ENCODE measurements at places on chromosomes 2 and 18.
A peak's percentile ranks its signal among the peaks of the same experiment; 100 is the strongest.

- no peak for DNase-seq
These were observed 616.7 kb downstream of the TDRD15 start for GRCh38 chr2:21740484-21740883.

DNA sequence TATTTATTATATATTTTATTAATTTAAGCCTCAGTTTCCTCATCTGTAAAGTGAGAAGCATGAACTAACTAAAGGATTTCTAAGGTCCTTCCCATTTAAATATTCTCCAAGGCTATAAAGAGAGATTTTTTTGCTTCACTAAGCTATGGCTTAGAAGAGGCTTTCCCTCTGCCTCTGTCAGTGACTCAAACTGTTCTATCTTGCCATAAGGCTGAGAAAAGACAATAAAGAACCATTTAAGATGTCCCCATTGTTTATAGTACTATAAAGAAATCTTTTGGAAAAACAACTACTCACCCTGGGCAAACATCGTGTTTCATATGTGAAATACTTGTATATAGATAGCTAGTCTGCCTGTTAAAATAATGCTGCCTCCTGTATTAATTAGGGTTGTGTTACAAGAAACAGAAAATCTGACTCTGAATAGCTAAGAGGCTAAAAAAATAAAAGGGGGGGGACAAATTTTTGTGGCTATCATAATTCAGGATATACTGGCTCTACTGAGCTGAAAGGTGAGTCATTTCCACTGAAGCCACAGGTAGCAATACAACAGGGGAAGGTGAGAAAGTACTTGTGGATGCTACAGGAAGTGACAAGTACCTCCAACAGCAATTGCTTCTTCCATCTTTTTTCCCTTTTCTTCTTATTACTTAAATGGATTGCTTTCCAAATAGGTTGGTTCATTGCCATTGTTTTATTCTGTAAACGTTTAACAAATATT, 25.4 kb downstream of the EPHA4 start:
- no peak for DNase-seq

DNA sequence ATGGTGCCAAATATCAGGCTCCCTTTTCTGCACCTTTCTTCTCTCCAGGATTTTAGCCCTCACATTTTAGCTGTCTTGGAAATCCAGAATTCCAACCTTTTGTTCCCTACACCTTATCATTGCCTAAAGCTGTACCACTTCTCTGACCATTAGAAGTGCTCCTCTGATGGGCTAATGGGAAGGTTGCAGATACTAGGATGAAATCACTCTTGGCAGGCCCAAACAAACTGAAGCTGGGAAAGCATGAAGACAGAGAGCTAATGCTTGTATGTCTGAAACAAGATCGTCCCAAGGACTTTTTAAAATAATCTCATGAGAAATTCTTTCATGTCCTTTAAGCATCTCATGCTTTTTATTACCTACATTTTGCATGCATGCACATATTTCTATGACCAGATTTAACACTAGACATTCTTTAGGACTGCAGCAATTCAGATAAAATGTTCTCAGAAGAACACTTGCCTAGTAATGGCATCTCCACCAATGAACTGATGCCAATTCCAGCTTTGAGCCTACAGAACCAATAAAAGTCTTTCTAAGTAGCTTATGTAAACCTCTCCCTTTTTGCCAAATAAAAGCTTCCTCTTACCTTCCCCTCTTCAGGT, 98.4 kb upstream of the OSR1 start:
- no peak for DNase-seq

- no peak for DNase-seq
These were observed 21.7 kb downstream of the C2orf92 start for GRCh38 chr2:97691166-97691565.

DNA sequence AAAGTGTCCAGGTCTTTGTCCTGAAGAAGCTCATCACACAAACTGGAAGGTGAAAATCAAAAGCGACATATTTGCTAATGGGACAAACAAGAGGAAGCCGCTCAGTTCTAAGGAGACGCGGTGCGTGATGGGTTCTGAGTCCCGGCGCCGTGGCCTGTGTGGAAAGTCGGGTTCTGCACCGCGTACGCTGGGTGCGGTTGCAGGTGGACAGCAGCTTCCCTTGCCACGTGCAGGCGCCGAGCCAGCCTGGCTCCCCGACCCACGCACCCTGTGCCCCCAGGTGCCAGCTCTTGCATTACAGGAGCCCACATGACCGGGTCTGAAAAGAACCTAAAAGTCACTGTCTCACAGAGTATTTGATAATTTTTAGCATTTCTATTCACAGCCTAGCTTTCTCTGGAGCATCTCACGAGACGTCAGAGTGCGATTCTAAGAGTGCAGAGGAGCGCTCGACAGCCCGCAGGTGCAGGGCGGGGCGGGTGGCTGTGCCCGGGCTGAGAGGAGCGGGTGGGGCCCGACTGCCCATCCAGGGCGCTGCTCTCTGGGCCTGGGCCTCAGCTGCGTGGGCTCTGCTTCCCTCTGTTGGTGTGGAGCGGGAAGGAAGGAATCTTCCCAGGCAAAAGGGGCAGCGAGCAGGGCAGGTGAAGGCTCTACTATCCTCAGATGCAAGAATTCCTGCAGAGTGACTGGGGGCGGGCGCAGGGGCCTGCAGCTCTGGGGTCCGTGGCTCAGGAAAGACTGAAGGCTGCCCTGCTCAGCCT, 39.4 kb downstream of the MYT1L start:
- no peak for DNase-seq

DNA sequence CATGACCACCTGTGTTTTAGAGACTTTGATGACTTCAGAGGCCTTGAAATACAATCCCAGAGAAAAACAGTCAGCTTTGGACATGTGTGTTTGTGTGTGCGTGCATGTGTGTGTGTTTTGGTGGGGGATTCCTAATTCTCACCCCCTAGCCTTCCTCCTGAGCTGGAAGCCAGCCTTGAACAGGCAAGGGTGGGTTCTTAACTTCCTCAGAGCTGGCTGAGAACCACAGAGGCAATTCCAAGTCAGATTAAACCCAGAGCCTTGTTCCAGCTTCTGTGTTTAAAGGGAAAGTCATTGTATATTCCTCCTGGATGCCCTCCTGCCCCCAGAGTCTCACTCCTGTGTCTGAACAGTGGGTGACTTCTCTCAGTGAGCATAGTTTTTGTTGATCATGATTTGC, 45.2 kb upstream of the MGAT4A start:
- DNase-seq: no peak

DNA sequence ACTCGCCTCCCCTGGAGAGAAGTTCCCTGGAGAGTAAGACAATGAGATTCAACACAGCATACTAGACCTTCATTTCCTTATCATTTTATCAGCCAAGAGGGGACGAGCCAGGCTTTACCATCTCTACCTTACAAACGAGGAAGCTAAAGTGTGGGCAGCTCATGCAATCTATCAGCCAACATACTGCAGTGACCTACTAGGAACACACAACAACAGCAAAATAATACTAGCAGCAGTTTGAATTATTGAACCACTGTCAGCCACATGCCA, 60.0 kb upstream of the TEX51 start:
- no peak for DNase-seq

- DNase-seq: peak; percentile 57
These were observed 787 bp downstream of the SOCS6 start for GRCh38 chr18:70289351-70290312.

- DNase-seq: no peak
These were observed 314.8 kb downstream of the MYCN start for GRCh38 chr2:16255120-16255519.

DNA sequence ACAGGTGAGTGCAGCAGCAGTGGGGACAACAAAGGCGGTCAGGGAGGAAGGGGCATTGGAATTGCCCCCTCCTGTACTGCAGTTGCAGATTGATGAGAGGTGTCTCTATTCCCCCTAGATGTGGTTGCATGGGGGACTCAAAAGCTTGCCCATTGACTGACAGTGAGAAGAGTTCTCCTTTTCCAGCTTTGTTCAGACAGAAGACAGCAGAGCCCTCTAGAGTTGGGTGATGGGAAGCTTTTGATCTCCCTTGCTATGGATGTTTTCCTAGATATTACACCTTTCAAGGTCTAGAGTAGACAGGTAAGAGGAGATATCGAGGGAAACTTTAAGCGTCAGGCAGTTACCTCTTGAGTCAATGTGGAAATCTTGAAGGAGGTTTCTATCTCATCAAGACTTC, 2.9 kb downstream of the PROKR1 start:
- DNase-seq: no peak

GRCh38 chr18:79766308-79766707, 31.4 kb upstream of the KCNG2 start:
- no peak for DNase-seq

- no peak for DNase-seq
These were observed 723 bp upstream of the MBD1 start for GRCh38 chr18:50281972-50282520.

GRCh38 chr18:53191634-53192033, 851.6 kb downstream of the DCC start:
- peak; percentile 27 for DNase-seq

- DNase-seq: no peak
These were observed 126.6 kb upstream of the KYNU start for GRCh38 chr2:142750858-142751257.

GRCh38 chr2:203853271-203853670, 14.3 kb upstream of the CTLA4 start:
- no peak for DNase-seq

GRCh38 chr18:53796040-53796729, 428.3 kb downstream of the MBD2 start:
- DNase-seq: no peak

DNA sequence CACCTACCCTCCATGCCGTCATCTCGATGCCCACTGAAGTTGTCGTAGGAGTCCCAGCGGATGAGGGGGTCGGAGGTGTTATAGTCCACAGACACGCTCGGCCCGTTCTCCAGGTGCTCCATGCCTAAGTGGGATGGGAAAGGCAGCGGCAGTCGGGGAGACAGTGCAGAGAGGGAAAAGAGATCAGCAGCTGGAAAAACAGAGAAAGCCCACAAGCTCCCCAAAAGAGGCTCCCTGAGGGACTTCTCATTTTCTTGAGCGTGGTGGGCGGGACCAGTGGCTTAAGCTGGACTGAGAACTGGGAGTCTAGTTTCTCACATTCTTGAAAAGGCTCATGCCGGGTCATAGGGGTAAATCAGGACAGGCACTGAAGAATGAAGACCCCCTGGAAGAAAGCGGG, 121.9 kb downstream of the TNS1 start:
- DNase-seq: no peak

- no peak for DNase-seq
These were observed 274.6 kb downstream of the AFF3 start for GRCh38 chr2:99867770-99868169.

- DNase-seq: no peak
These were observed 121.0 kb upstream of the HAAO start for GRCh38 chr2:42913280-42913878.

DNA sequence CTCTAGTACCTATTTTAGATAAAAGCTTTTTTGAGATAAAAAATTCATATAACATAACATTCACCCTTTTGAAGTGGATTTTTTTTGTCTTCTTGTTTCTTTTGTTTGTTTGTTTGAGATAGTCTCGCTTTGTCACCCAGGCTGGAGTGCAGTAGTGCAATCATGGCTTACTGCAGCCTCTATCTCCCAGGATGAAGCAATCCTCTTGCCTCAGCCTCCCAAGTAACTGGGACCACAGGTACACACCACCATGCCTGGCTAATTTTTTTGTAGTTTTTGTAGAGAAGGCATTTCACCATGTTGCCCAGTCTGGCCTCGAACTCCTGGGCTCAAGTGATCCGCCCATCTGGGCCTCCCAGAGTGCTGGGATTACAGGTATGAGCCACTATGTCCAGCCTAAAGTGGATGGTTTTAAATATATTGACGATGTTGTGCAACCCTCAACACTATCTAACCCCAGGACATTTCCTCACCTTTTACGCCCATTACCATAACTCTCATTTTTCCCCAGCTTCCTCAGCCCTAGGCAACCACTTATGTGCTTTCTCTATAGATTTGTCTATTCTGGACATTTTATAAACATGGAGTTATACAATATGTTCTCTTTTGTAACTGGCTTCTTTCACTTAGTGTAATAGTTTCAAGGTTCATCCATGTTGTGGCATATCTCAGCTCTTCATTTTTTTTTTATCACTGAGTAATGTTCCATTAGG, 38.8 kb downstream of the CTIF start:
- no peak for DNase-seq

DNA sequence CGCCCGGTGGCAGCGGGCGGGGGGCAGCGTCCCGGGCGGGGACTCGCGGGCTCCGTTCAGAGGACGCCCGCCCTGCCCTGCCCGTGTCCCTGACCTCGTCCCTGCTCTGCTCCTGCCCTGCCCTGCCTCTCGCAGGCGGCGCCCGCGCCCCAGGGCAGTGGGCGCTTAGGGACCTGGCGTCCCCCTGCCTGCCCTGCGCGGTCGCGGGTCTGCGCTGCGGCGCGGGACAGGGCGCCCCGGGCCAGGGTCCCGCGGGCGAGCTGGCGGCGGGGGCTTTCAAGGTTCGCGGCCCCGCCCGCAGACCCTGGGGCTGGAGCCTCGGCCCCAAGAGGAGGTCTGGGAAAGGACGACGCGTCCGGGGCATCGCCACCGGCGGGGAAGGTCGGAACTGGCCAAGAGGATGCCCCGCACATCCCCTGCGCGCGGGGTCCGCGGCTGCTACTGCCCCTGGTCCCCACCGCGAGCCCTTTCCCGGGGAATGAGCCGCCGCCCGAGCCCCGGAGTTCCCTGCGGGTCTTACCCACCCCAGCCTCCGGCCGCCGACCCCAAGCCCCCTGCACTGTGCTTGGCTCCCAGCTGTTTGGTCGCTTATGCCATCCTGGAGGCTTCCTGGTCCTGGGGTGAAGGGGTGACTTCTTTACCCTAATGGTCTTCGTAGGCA, 679 bp downstream of the RNF144A start:
- peak; percentile 17 for DNase-seq

GRCh38 chr2:120702801-120703200, 32.9 kb upstream of the GLI2 start:
- no peak for DNase-seq

DNA sequence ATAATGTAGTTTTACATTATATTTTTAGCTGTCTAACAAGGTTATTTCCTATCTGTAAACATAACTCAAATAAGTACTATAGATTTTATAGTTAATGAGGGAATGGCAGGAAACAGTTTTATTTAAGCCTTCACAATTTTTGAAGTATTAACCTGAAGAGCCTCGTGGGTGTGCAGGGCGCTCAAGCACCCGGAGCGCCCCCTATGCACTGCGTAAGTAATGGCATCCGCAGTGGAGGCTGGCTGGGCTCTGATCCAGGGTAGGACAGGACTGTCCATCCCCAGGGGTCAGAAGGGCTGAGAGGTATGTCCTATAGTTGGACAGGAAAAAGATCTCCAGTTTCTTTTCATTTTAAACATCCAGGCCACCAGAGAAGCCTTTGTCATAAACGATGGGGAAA, 8.2 kb upstream of the GBX2 start:
- DNase-seq: no peak

DNA sequence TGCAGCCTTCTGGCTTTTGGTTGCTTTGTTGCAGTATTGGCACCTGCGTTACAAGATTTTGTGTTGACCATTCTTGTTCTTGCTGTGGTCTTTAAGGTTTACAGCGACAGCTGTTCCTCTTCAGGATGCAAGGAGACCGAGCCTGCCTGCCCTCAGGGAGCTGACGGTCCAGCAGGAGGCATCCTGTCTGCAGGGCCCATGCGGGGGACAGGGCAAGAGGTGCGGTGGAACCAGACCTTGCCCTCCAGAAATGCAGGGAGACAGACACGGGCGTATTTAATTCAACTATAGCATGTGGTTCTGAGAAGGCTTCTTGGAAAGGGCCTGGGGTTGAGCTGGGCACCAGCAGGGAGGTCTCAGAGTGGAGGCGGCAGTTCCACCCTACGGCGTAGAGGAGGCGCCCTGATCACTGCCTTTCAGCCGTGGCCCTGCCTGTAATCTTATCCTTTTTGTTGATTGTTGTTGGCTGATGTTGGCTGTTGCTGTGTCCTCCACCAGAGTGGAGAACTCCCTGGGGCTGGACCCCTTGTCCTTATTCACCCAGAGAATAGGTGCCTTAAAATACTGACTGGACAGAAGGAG, 71.7 kb downstream of the HPCAL1 start:
- no peak for DNase-seq

GRCh38 chr2:158046121-158046880, 55.4 kb upstream of the UPP2 start:
- DNase-seq: no peak
